DMS53 (cell line): ENCODE measurements at places on chromosomes 4 and X.

DNA sequence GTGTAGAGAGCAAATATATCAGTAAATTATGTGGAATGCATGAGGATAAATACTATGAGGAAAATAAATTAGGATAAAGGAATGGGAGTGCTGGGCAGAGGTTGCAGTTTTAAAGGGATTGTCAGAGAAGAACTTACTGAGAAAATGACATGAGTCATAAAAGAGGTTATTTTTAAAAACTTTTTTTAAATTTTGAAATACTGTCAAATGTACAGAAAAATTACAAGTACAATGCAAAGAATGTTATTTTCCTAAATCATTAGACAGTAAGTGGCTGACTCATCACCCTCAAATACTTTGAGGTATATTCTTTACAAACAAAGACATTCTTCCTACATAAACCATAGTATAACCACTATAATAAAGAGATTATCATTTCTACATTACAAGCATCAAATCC lies 29.8 kb upstream of the H2AZ1 start:
- DNase-seq: no peak

DNA sequence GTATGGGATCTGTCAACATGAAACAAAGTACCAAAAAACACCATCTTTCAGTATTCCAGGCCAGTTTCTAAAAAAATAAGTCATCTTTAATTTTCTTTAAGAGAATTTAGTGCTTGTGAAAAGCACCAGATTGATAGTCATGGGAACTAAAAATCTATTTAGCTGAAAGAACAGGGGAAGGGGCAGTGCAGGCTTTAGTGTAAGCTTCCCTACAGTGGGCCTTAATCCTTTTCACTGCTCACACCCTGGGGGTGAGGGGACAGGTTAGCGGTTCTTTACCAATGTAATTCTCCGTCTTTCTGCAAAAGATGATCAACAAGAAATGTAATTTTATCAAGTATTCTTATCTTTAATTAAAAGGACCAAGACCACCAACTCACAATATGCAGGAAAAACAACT lies 47.1 kb downstream of the CHIC2 start:
- DNase-seq: no peak

GRCh38 chr4:88738180-88738579 lies 40.6 kb upstream of the NAP1L5 start:
- no peak for DNase-seq

DNA sequence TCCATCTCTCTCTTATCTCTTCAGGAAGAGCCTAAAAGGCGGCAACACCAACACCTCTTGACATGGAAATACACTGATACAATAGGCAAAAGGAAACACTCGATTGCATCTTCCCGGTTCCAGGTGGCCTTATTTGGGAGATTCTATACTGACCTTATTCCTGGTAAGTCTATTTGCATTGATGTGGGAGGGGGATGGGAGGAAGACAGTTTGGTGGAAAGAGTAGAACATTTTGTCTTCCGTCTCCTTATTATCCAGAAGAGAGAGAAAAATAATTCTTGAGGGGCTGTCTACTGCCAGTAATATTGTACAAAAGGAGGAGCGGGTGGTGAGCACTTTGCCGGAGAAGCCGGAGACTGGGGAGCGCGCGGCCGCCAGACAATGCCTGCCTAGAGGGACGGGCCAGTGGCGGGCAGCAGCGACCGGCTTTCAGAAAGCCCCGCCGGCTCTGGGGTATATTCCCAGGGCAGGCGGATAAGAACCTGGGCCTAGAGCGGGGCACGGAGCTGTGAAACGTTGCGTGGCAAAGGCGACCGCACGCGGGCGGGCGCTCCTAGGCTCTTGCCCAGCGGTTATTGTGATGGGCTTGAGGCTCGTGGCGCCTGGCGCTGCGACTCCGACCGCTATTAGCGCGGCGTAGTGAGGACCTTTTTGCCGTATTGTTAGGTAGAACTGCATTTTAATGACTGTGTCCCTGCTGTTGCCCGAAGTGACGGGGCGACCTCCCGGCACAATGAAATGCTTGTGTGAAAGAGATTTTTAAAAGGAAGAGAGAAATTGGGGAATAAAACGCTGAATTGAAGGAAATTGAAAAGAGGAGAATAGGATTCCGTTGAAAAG lies 518 bp downstream of the PRDM8 start:
- peak; percentile 76 for DNase-seq

- peak; percentile 99 for DNase-seq
Observed at GRCh38 chr4:1870328-1870577, 940 bp upstream of the NSD2 start.

- peak; percentile 71 for DNase-seq
Observed at GRCh38 chr4:95095348-95095974, 337.7 kb downstream of the BMPR1B start.

GRCh38 chr4:110798687-110799086 lies 175.8 kb upstream of the PITX2 start:
- DNase-seq: no peak

DNA sequence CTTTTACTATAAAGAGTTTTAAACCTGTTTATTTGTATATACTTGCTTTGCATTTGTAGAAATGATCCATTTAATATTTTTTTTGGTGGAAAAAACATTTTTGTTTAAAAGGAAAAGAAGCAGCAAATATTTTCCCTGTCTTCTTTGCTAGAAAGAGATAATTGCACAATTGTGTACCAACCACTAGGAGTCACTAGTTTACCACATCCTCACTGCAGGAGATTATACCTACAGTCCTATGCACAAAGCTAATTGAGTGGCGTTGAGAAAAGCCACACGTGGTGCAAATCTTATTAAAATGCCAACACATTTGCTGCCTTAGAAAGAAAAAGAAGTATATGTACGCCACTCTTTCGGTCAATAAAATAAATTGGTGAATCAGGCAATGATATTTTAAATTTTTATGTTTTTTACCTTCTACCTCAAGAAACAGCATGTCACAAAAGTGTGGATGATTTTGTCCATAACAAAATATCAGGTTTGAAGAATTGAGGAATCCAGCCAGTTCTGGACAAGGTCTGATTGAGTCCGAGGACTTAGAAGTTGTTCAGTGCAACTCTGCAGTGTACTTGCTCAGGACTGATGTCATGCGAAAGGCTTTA lies 102.9 kb downstream of the GRXCR1 start:
- DNase-seq: peak; percentile 79

- peak; percentile 87 for DNase-seq
Observed at GRCh38 chr4:173494013-173494970, 35.7 kb downstream of the HAND2 start.
